Activated T-cell treated with anti-CD3 and anti-CD28 coated beads for 4 hours (primary cell): ENCODE measurements at places on chromosomes 4 and X.

- no peak for DNase-seq
These were observed 48.0 kb upstream of the TRIM2 start for GRCh38 chr4:153156263-153156662.

DNA sequence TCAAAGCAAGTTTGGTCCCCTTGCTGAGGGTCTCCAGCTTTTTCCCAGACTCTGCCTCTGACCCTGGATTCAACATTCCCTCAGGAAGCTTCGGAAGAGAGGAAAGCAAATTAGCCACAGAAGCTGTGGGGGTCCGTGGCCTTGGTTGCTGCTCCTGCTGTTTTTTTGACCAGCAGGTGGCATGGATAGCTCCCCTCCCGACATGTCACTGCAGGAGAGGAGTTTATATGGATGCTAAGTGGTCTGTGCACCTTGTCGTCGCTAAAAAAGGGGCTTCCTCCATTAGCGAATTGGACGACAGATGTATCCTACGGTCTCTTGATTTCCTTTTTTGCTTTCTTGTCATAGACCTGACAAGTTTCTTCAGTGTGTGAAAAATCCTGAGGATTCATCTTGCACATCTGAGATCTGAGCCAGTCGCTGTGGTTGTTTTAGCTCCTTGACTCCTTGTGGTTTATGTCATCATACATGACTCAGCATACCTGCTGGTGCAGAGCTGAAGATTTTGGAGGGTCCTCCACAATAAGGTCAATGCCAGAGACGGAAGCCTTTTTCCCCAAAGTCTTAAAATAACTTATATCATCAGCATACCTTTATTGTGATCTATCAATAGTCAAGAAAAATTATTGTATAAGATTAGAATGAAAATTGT, 70.2 kb downstream of the CD38 start:
- DNase-seq: no peak

DNA sequence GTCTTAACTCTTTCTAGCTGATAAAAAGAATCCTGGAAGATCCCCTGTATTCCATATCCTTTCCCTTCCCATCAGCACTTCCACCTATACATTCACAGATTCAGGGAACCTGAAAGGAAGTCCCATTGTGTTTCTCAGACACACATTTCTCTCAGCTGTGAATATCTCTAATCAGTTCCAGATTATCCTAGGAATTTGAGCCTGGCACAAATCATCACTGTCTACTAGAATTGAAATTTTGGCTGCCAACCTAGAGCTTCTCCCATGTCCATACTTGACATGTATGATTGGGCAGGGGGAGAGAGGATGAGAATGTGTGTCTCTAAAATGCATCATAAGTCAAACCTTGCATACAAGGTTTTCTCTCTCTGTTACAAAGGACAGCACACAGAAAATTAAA, 53.1 kb downstream of the NDST3 start:
- no peak for DNase-seq

DNA sequence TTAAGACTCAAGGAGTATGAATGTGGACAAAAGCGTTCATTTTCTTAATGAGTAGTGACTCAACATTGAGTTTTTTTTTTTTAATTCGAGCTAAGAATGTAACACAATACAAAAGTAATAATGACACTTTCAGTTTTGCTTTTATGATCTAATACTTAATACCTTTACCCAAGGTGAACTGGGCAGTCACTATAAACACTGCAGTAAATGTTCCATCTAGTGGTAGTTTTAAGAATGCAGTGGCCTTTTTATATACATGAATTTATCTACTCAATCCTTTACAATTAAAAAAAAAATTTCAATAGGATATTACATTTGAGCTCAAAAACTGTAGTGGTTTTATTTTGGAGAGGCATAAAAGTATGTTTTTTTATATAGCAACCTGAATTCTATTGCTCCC, 33.9 kb downstream of the PDK3 start:
- DNase-seq: no peak

GRCh38 chr4:160265836-160266235, 1163.0 kb downstream of the RAPGEF2 start:
- no peak for DNase-seq

DNA sequence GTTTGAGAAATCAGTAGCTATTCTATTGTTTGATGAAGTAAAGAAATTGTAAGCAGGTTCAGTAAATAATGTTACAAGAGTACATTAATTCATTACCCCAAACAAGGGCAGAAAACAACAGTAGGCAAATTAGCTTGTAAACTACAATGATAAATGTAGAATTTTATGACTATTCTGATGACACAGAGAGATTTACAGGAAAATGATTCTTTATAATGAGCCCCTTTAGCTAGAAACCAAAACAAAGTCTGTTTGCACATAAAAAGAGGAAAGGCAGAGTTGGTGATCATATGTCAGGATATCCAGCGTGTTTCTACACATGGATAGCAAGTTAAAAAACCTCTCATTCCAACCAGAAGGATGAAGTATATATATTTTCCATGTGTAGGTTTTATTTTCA, 204.8 kb downstream of the CFAP299 start:
- DNase-seq: no peak

GRCh38 chrX:150405576-150405975, 42.5 kb downstream of the MAMLD1 start:
- no peak for DNase-seq

- no peak for DNase-seq
These were observed 129.5 kb downstream of the LARP7 start for GRCh38 chr4:112766422-112766821.

GRCh38 chrX:118928151-118928550, 46.3 kb upstream of the LONRF3 start:
- DNase-seq: no peak

GRCh38 chr4:147837435-147837834, 105.5 kb downstream of the ARHGAP10 start:
- DNase-seq: no peak

- no peak for DNase-seq
These were observed 131.0 kb upstream of the CXXC4 start for GRCh38 chr4:104625706-104626105.

- DNase-seq: no peak
These were observed 55.8 kb downstream of the EMCN start for GRCh38 chr4:100461807-100462605.

DNA sequence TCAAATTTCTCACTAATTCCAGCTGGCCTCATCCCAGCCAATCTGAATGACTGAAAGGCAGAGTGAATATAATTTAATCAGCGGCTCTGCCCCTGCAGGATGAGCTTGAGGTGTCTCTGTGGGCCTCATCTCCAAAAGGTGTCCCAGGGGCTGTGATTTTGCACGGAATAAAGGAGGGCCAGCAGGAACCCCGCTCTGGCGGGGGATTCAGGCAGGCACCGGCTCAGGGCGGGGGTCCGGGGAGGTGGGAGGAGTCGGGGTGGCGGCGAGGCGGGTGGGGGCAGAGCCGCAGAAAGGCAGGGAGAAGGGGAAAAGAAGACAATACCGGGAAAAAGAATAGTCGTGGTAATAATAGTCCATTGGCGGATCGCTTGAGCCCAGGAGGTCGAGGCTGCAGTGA, 16.0 kb upstream of the ERCC6L start:
- no peak for DNase-seq

- DNase-seq: no peak
These were observed 597.2 kb upstream of the GNPDA2 start for GRCh38 chr4:45323453-45324058.

DNA sequence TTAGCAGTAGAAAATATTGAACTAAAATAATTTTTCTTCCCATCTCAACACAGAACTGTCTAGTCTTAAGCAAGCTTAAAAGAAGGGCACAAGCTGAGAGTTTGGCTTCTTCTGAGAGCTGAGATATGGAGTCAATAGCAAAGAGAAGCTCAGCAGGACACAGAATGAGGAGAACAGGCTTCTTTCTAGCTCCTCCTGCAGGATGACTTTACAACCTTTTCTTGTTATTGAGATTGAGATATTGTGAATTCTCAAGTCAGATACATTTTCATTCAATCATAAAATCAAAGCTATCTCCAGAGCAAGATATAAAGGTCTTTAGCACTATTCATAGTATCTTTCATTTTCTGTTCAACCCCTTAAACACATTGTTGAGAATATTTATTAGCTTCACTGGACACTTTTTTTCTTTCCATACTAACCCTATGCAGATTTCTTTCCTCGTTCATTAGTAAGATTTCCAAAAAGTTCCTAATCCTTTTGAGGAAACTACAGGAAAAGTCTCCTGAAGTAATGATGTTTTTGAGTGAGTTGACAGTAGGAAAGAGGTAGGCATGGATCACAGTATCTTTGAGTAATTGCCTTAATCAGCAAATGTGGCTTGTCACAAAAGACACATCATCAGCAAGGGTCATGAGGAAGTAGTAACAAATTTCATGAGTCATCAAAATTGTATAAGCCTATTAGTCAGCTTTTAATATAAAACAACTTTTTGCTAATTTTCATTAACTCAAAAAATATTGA, 17.8 kb upstream of the CXCL3 start:
- DNase-seq: no peak

DNA sequence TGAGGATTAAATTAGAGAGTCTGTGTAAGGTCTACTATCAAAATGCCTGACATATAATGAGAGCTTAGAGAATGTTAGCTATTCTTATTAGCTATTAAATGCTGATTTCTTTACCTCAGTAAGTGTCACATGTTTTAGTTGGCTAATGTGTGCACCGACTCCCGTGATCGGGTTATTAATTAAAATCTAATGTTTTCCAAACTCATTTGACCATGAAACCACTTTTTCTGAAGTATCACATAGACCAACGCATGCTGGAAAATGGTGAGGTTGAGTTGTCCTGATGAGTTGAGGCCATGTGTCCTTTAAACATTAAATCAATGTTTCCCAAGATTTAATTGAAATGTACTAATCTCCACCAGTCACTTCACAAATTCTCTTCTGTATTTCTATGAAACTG, 84.8 kb upstream of the C1QTNF7 start:
- DNase-seq: no peak
